ENCODE measurements at places on chromosomes 5 and 9. TPM values are rescaled to one million over a fixed set of nuclear protein-coding genes. Genes with fewer than 3 reads are reported as not detected.

The GLDC gene
- 1.1 TPM for total RNA-seq

The LPAR1 gene
- total RNA-seq: not detected

The SMAD5 gene
- 12.5 TPM for total RNA-seq

The ADGRV1 gene
- total RNA-seq: 0.52 TPM

The AMACR gene
- total RNA-seq: 2.0 TPM

The TOR4A gene
- total RNA-seq: 2.1 TPM
